RKO (cell line): ENCODE measurements at places on chromosomes 4 and X.

- no peak for DNase-seq
Measured at GRCh38 chr4:4641254-4641653, 99.4 kb upstream of the STX18 start.

DNA sequence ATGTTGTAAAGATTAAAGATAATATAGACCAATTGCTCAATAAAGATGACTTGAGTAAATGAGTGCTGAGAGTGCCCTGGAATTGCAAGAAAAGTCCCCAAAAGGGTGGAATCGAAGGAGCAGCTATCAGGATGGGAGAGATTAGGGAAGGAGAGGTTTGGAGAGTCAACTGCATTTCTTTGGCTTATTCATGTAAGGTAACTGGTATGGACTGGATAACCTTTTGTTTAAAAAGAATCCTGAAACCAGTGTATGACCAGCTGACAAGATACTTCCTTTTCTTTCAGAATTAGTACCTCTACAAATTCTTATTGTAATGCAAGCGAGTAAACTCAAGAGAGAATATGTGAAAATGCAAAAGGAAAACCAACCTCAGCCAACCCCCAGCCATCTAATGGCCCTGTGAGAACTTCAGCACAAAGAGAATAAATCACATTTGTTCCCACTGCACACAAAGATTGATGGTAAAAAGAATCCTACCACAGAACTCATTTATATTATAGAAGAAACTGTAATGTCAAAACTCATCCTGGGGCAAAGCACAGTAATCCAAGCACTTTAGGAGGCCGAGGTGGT lies 24.5 kb upstream of the SPP1 start:
- DNase-seq: no peak

DNA sequence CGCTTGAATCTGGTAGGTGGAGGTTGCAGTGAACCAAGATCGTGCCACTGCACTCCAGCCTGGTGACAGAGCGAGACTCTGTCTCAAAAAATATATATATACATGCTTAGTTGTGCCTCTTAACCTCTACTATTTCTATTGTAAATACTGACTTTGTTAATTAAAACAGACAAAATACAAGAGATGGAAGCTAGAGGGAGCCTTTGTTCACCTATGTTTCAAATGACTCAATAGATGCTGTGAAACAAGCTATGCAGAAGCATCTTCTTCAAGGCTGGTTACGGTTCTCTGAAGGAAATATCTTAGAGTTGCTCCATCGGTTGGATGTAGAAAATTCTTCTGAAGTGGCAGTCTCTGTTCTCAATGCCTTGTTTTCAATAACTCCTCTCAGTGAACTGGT lies 6.2 kb downstream of the NCAPG start:
- peak; percentile 83 for DNase-seq

GRCh38 chr4:38411092-38411491 lies 252.9 kb upstream of the KLF3 start:
- DNase-seq: no peak

- DNase-seq: no peak
Measured at GRCh38 chr4:26299254-26299882, 21.4 kb upstream of the RBPJ start.

- no peak for DNase-seq
Measured at GRCh38 chrX:153377727-153378126, 23.4 kb downstream of the PNMA6E start.

DNA sequence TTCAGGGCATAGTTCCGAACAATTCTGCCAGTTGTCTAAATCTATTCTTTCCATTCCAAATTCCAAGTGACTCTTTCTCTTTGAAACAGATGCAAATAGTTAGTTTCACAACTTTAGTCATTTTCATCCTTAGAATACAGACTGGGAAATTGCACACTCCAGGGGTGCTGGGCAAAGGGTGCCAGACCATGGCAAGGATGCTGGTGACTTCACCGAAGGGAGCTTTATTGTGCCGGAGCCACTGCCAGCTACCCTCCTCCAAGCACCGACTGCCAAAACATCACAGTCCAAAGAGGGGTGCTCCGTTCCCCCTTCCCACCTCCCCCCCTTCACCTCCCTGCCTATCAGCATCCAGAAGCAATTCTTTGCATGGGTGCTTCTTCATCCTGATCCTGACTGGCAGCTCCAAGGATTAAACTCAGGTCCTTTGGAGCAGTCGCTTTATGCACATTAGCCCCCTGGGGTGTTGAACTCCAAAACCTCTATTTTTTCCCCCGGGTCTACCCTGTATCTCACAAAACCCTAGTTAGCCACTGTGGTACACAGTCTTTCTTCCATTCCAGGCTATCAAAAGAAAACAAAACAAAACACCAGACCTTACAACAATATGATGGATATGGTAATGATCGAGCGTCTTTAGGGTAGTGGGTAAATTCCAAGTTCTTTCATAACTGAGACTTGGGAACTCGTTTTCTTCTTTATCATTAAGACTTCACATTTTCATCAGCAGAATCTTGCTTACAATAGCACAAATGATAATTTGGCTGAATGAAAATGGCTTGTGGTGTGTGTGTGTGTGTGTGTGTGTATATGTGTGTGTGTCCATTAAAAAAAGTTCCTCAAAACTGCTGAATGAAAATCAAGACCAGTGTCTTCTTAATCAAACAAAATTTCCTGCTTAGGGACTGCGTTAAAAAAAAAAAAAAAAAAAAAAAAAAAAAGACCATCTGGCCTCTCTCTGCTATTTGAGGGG lies 28.7 kb downstream of the MID1 start:
- no peak for DNase-seq

DNA sequence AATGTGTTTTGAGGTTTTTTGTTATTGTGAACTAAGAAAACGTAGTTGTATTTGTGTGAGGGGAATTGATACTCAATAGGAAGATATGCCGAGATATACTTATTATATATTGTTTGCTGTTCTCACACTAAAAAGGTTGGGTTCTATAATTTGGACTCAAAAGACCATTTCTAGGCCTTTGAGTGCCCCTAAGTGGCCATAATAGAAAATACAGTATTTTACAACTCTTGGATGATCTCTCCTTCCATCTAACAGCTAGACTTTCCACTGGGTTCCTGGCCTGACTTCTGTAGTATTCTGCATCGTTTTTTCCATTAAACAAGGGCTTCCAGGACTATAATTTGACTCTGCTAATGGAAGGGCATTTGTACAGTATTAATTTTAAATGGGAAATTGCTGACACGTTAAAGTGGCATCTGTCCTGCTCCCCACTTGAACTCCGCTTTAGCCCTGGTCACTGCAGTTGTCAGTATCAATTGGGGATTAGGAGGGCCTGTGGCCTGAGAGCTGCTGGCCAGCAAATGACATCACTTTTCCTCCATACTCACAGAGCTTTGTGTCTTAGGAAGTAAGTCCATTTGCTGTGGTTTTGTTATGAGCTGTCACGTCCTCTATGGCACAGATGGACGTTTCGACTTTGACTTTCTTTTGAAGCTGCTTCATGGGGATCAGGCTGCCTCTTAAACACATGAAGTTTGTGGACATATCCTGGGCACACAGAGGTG lies 176.9 kb downstream of the SLIT2 start:
- peak; percentile 16 for DNase-seq

GRCh38 chr4:182384631-182385091 lies 141.5 kb downstream of the TENM3 start:
- no peak for DNase-seq

- no peak for DNase-seq
Measured at GRCh38 chr4:82787342-82787741, 11.3 kb downstream of the SCD5 start.

DNA sequence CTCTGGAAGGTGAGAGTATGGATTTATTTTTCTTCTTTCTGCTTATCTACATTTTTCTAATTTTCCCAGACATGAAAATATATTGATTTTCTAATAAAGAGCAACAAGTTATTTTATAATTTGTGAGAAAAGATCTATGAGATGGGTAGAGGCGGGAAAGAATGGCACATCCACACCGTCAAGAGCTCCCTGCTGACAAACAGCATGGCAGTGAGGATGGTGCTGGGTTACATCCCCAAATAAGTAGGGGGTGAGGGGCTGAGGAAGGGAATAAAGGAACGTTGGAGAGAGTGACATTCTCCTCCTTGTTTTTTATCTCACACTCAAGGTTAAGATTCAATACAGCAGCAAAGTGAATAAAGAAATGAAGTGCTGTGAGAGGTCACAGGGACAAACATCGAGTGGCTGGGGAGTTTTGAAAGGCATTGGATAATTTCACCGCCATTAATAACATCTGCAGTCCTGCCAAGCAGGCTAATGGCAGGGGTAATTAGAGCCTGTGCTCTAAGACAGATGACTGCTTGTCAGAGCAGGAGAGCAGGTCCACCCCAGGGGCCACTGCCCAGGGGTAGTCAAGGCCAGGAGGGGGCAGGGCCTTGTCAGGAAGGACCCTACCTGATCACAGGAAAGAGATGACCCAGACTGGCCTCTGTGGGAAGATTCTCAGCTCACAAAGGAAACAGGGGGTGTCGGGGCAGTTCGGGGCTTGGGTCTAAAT lies 323.8 kb downstream of the FBXW7 start:
- DNase-seq: no peak

DNA sequence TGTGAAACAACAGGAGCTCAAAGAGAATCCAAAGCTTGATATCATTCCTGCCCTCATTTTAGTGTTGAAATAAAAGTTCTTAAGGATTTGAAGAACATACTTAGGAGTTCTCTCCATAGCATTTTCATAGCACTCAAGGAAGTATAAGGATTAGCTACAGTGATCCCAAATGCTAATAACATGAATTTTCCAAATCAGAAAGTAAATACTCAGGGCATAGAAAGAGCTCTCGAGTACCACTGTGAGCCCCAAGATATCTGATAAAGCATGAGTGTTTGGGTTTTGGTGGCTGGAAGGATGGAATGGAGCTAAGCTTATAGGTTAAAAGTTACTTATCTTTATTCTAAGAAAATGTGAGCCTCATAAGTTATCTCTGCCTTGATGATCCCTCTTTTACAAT lies 584.9 kb downstream of the KCNIP4 start:
- DNase-seq: no peak

DNA sequence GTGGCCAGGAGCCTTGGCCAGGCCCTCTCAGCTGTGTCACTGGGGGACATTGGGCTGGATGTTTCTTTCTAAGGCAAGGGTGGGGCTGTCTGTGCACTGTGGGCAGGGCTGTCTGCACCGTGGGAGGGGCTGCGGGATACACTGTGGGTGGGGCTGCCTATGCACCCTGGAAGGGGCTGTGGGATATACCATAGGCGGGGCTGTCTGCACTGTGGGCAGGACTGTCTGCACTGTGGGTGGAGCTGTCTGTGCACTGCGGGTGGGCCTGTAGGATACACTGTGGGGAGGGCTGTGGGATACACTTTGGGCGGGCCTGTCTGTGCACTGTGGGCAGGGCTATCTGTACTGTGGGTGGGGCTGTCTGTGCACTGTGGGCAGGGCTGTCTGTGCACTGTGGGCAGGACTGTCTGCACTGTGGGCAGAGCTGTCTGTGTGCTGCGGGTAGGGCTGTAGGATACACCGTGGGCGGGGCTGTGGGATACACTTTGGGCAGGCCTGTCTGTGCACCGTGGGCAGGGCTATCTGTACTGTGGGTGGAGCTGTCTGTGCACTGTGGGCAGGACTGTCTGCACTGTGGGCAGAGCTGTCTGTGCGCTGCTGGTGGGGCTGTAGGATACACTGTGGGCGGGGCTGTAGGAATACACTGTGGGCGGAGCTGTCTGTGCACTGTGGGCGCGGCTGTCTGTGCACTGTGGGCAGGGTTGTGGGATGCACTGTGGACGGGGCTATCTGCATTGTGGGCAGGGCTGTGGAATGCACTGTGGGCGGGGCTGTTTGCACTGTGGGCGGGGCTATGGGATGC lies 31.1 kb downstream of the ACOX3 start:
- no peak for DNase-seq

DNA sequence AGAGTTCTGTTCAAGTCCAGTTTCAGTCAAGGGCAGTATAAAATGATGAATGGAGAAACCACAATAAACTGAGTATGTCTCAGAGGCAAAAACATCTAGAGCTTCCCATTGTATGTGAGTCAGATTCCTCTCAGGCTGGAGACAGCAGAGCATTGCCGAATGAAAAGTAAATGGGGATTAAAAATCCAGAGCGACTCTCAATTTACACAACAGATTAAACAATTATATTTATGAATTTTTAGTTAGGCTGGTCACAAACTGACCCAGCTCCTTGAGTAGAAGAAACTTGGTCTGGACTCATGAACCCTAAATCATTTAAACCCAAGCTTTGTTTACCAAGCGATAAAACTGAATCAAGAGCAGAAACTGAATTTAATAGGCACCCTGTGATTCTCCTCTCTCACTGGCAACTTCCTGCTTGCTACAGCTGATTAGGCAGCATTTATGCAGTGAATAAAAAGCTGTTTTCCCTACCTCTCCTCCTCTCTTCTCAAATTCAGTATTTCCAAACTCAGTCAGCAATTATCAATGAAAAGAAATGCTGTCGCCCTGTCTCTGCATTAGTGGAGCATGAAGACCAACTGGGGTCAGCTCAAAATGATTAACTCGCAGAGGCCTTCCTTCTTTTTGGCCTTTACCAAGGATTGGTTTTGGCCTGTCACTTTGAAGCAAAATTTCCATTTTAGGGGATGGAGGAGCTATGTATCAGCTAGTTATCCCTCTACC lies 568.0 kb downstream of the PDHA2 start:
- DNase-seq: no peak

DNA sequence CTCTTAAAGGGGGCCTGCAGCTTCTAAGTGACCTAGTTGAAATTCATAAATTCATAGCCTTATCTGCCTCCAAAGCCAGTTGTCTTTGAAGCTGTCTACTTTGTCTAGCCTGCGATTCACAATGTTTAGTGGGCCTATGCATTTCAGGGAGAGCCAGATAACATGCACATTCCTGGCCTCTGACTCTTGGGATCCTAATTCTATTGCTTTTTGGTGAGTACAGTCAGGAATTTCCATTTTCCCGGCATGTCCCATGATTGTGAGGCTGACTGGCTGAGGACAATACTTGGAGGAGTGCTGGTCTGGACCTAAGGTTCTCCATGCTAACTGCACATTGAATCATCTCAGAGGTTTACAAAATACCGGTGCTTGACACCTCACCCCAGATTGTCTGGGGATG lies 155.0 kb downstream of the MSL3 start:
- no peak for DNase-seq

DNA sequence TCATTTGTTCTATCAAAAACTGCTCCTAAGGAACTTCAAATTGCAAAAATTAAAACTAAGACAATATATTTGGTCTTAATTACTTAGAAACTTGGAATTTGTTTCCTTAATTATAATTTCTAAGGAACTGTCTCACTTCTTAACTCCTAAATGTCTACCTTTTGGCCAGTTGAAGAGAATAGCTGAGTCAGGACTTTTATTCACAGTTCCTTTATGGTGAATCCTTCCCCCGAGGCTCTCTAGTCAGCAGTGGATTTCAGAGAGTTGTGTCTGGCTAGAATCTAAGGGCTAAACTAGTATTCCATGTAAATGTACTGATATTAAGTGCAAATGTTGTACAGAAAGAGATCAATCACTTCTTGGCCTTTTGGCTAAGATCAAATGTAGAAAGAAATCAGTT lies 69.3 kb downstream of the AMMECR1 start:
- no peak for DNase-seq

DNA sequence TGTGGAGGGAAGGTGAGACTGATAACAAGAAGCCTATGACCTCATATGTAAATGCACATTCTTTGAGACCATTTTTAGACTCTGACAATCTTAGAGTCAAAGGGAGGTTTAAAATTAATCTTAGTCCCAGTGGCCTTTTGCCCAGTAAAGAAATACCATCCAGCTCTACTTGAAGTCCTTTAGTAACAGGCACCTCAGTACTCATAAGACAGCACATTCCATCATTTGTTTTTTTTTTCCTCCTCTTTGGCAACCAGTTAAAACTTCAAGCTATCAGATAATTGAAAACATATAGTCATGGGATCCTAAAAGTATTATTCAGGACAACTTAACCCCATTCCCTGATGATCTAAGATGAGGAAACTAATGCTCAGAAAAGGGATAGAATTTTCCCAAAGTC lies 4.6 kb downstream of the EDA2R start:
- no peak for DNase-seq
